ENCODE measurements at places on chromosomes 3 and 15.

GRCh38 chr3:193873426-193874201, 262.3 kb upstream of the HES1 start:
- DNase-seq: no peak

DNA sequence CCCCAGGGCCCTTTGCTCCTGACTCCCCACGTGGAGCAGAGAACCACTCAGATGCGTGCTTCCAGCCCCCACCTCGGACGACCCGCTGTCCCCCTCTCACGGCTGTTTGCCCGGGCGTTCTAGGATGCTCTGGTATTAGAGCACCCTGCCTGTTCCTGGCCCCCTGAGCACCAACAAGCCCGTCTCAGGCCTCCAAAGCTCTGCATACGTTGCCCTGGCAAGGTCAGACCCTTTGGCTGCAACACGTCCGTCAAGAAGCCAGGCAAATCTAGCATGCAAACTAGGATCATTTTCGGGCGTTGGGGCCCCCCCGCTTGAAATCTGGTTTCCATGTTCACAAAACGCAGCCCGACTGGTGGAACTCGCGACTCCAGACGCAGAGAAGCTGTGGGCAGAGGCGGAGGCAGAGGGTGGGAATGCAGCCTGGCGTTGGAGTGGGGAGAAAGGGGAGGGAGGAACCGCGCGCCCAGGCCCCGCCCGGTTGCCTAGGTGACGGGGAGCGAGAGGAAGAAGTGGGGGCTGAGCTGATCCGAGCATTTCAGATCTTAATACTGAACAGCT, 86.2 kb upstream of the PIAS1 start:
- peak; percentile 73 for DNase-seq

GRCh38 chr15:88710027-88710715, 71.4 kb downstream of the ISG20 start:
- no peak for DNase-seq

DNA sequence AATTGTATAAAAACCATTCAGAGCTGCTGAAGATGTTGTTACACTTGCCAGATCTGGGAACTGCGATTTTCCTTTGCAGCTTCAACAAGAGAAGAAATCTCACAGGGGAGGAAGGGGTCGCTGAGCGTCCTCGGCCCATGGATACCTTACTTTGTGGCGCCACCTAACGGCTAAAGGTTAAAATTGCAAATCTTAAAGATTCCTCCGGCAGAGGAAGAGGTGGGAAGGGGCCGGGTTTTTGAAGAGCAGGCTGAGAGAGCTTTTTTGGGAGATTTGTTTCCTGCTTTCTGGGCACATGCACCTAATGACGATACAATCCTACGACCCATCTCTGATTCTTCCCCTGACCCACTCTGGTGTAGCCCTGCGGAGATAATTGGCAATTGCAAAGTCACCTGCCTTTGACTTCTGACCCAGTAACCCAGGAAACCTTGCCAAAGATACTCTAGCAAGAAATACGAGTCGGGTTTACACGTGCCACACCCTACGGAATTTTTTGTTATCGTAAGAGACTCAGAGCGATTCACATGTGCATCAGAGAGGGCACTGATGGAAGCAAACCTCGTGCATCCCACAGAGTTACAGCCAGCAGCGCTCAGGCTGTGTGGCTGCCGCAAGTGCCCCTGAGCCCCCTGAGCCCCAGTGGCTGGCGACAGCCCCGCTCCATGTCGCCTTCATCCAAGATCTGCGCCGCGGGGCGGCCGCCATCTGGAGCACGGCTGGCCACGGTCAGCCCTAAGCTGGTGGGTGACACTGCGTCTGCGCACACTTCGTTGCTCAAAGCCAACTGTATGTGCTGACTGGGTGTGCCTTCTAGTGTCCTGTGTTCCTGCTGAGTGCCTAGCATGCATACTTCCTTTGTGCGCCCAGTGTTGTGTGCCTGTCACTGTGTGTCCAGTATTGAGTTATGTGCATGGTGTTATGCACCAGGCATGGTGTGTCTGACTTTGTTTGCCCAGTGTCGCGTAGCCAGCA, 55.2 kb upstream of the CHRNA7 start:
- peak; percentile 73 for DNase-seq

DNA sequence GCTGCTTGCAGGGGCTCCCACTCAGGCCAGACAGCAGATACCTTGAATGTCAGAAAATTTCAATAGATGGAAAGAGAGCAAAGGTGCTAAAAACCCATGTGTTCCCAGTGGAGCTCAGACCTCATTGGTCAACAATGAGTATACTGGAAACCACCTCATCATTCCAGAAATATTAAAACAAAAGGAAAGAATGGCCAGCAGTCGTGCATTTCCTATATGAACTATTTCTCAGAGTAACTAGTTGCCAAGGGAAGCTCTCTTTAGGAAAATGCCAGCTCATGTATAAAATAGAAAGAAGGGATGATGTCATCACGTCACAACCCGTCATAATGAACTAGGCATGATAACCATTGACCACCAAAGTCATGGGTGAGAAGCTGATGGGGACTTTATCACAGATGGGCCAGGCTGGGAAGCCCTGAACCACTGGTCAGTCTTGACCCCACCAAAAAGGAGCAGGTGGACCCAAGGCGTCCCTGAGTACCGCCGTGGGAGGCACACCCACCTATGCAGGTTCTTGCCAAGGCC, 17.5 kb downstream of the DNAJB8 start:
- DNase-seq: no peak

DNA sequence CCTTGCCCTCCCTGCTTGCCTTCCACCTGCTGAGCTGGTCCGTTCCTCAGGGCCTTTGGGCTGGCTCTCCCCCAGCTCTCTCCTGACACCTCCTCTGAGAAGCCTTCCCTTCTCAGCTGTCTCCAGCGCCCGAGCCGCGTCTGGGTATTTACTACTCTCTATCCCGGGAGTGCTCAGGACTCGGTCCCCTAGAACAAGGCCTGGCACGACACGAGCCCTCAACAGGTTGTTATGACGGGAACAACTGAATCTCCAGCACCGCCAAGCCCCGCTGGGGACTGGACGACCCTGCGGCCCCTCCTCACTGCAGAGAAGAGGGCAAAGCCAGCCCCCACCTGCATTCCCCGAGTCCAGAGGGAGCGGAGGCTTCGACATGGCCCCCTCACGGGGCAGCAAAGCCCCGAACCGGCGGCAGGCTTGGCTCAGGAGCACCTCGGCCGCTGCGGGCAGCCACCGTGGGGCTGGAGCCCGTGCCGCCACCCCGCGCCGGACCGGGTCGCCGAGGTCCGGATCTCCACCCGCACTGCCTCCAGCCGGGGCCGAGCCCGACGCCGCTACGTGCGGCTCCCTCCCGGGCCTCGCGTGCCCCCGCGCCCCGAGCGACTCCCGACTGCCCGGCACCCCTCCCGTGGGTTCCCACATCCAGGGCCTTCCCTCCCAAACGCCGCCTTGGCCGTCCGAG, 792 bp downstream of the TPRA1 start:
- DNase-seq: peak; percentile 36

- DNase-seq: no peak
These were observed 622.2 kb downstream of the EDEM1 start for GRCh38 chr3:5809586-5810246.

- DNase-seq: no peak
These were observed 13.0 kb upstream of the UBR1 start for GRCh38 chr15:43118829-43119228.

DNA sequence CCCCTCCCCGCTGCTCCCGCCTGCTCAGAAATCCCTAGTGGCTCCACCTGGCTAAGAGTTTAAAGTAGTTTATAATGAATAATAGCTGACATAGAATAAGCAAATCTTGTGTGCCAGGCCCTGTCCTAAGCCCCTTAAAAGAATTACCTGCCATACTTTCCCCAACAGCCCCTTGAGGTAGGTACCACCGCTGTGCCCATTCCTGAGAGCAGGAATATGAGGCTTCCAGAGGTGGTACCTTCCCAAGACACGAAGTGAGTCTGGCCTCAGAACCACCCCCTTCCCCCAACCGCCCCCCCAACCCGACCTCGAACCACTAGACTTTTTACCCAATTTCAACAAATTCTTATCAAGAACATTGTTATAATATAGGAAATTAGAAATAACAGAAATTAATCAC, 1.2 kb downstream of the ABHD6 start:
- DNase-seq: no peak

DNA sequence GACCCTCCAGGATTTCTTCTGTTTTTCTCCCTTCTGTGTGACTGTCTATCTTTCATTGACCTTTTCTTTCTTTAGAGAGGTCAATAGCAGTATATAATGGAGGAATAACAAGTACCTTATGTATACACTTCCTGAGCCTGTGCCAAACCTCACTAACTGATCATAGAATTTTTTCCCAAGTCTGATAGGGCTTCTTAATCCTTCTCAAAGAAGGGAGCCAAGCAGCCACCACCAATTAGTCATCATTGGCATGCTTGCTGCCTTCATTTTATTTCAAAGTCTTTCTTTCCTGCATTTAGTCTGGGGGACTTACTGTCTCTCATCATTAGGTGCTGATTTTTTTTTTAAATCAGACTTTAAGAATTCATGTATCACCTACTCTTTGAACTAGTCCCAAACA, 327.0 kb downstream of the FEZF2 start:
- DNase-seq: no peak

DNA sequence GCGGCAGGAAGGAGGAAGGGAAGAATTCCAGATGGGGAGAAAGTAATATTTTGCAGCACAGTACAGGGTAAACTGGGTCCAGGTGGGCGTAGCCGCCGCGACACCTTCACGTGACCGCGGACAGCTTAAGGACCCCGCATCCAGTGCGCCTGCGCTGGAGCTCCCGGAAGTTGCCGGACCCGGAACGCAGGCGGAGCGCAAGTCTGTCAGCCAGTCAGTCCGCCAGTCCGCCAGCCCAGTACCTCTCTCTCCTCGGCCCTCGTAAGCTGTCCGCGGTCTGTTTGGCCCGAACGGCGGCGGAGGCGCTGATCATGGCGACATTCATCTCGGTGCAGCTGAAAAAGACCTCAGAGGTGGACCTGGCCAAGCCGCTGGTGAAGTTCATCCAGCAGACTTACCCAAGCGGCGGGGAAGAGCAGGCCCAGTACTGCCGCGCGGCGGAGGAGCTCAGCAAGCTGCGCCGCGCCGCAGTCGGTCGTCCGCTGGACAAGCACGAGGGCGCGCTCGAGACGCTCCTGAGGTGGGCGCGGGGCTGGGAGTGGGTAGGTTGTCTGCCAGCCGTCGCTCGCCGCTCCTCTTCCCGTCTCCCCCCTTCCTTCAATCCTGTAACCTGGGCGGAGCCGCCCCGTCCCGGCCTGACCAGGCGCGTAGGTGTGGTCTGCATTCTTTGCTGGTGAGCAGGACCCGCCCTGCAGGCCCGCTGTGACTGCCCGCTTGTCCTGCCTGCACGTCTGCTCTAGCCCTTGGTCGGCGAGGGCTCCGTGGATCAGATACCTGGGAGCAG, at the start of gene PDCD6IP:
Gene PDCD6IP, plus strand, starts transcription at position 213 of the 784 bp plus-strand sequence. Its CDS starts 99 bp downstream, at position 312.
- peak; percentile 84 for DNase-seq

- no peak for DNase-seq
These were observed 70.3 kb upstream of the IQSEC1 start for GRCh38 chr3:13143381-13144004.

DNA sequence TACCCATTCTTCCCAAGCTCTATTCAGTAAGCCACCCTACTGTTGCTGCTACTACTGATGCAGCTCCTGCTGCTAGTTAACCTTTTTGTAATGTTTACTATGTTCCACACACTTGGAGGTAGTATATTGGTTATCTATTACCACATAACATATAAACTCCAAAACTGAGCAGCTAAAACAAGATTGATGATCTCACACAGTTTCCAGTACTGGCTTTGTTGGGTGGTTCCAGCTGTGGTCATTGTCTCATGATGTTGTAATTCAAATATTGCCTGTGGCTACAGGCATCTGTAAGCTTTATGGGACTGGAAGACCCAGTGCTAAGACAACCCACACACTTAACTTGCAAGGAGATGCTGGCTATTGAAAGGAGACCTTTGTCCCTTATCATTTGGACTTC, 556.2 kb upstream of the SUCLG2 start:
- no peak for DNase-seq

- DNase-seq: no peak
These were observed 739 bp downstream of the SNRPN start for GRCh38 chr15:24955531-24955921.

DNA sequence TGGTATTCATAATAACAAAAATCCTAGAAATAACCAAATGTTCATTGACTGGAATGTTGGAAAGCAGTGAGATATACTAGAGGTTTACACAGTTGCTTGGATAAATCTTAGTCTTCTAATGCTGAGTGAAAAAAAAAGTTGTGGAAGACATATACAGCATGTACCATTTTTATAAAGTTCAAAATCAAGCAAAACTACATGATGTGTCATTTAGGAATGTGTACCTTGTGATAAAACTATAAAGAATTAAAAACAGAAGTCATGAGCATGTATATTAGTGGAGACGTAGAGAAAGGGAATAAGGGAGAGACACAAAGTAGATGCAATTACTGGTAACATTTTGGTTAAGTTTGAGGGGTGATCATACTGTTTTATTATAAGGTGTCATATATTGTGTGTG, 45.2 kb downstream of the FBXL2 start:
- no peak for DNase-seq

DNA sequence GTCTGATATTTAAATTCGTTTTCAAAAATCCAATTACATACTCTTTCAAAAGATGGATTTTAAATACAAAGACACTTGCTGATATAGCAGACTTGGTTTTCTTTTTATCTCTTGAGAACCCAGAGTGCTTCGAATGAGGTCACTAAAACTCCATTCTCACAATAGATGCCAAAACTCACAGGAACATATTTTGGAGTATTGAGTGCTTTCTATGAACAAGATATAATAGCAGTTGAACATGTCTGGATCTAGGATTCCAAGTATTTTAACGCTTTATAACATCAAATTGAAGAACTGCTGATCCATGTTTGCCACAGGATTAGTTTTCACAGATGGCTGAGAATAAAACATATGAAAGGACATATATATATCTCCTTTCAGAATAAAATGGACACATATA, 113.2 kb downstream of the SAMMSON start:
- no peak for DNase-seq

DNA sequence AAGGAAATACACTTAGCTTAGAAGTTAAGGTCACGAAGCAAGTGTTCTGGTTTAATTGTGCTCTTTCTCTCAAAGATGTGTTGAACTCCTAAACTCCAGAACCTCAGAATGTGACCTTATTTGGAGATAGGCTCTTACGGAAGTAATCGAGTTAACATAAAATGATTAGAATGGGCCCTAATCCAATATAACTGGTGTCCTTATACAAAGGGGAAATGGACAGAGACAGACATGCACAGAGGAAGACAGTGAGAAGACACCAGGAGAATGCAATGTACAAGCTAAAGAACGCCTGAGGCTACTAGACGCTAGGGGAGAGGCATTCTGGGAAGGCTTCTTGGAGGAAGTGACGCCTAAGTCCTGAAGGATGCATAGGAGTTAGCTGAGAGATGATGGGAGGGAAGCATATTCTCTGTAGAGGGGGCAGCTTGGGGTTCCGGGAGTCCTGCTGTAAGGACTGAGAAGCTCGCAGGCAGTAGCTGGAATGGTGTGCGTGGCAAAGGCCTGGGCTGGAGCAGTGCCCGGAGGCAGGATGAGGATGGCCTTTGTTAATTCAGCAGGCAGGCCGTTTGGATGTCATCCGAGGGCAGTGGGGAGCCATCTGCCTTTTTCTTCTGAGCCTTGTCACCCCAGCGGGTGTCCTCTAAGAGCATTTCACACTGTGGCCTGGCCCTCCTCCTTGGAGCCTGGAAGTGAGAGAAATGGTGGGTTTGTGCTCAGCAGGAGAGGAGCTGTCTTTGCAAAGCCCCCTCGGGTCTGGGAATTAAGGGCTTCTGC, 513.4 kb downstream of the SHQ1 start:
- DNase-seq: peak; percentile 17

- no peak for DNase-seq
These were observed 28.8 kb downstream of the APBA2 start for GRCh38 chr15:28914483-28915023.
